ENCODE measurements at places on chromosomes 5 and 9.

DNA sequence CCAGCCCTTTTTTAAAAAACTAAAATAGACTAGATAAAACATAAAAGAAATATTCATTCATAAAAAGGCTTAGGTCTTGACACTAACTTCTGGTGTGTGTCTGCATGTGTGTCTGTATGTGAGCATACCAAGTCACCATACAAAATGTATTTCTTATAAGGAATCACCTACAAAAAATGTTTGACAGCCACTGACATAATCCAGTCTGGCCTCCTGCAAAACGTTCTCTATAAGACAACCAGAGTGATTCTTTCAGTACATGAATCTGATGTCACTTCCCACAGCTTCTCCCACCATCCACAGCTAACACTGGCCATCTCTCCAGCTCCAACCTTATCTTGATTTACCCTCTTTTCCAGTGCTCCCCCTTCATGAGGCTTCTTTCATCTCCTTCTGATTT is 192.3 kb downstream of the TLE1 start:
- no peak for DNase-seq

DNA sequence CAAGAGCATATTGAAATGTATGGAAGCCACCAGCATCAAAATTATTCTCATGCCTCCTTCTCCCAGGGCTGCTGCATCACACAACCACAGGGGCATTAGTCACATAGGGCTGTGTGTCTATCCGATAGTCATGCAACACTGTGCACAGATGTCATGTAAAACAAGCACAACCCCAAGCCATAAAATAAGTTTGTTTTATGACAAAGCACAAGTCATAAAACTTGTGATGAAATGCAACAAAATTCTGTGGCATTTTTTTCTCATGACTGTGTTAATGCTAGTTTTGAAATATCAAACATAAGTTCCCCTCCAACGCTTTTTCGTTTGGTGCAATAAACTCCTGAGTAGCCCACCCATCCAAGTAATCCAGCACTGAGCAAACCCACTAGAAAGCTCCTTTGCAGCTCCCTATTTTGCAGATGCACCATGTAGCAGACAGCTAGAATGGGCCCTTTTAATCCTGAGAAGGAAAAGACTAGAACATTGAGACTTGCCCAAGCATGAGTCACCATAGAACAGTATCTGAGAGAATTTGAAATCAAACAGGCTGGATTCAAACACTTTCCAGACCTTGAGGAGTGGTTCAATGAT is 93.3 kb upstream of the ZNF366 start:
- DNase-seq = peak; percentile 50

GRCh38 chr9:136740069-136740468 is 2.7 kb downstream of the LCN10 start:
- no peak for DNase-seq

- DNase-seq = no peak
These were observed 147.1 kb downstream of the C5orf15 start for GRCh38 chr5:133821311-133821741.

- DNase-seq = peak; percentile 74
These were observed 33.9 kb downstream of the VLDLR start for GRCh38 chr9:2655411-2655901.

- DNase-seq = no peak
These were observed 14.7 kb upstream of the CRHBP start for GRCh38 chr5:76938177-76938576.

- no peak for DNase-seq
These were observed 14.9 kb downstream of the XPA start for GRCh38 chr9:97682242-97682641.

GRCh38 chr5:11902201-11902619 is 2.0 kb downstream of the CTNND2 start:
- DNase-seq = no peak

DNA sequence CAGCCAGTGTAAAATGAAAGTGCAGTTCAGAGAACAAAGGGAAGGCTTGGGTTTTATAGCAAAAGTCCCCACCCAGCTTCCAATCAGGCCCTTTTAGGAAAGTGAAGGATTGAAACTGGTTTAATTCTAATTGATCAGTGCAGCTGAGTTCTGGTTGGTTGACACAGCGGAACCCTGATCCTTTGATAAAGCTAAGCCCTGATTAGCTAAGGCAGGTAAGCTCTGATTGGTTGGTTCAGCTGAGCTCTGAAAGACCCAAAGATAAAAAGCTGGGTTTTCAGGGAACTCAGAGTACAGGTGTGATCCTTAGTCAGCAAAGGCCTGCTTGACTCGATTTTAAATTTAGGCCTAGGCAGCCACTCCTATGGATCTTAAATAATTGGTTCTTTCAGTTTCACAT is 70.8 kb upstream of the PRRC1 start:
- no peak for DNase-seq

- DNase-seq = no peak
These were observed 638.3 kb upstream of the DMAC1 start for GRCh38 chr9:8437876-8438275.

DNA sequence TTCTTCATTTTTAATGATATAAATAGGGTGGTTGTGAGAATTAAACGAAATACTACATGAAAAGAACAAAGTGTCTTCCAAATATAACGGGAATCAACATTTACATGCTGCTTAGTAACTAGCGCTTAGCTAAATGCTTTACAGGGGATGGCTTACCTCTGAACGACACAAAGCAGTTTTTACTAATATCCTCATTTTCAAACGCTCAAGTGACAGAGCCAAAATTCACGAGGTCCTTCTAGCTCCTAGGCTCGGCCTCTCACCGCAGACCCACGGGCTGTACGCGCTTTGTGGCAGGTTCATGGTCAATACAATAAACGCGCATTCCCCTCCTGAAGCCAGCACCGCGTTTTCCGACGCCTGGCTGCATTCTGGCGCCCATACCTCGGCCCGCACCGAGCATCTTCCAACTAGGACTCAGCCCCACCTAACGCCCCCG is 442 bp downstream of the ZNF510 start:
- DNase-seq = no peak

DNA sequence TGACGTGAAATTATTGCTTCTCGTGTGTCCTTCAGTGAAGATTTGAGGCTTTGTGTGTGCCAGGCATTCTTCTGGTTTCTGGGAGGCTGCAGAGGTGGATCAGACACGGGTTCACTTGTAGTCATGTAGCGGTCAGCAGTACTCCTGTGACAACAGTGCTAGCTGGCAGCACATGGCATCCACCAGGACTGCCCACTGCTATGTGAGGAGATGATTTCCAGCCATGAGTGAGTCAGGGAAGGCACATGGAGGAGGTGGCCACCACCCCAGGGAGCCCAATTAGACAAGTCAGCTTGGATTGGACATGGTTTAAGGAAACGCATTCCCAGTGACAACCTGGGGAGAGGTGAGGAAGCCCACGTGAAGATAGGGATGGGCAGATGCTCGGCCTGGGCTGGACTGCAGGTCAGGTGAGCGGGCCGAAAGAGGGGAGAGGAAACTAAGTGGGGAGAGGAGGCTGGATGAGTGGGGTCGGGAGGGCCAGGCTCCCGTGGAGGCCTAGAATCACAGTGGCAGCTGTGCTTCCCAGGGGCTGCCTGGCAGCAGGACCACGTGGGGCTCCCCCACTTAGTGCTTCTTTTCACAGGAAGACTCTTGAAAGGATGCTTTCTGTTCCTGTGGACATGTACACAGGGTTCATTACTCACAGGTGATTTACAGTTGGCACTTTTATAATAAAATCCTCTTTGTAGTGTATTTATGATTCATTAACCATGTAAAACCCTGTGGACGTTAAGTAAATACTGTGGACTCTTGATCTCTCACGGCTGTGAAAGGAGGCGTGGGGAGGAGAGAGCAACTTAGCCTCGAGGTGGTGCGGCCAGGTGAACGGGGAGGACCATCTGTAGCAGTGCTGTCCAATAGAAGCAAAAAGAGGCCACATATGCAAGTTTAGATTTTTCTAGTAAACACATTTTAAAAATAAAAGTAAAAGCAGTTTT is 80.0 kb upstream of the OTULINL start:
- DNase-seq = no peak

GRCh38 chr5:4363045-4363444 is 767.4 kb downstream of the IRX1 start:
- DNase-seq = no peak

GRCh38 chr9:111516061-111516465 is 8.9 kb upstream of the ZNF483 start:
- no peak for DNase-seq

DNA sequence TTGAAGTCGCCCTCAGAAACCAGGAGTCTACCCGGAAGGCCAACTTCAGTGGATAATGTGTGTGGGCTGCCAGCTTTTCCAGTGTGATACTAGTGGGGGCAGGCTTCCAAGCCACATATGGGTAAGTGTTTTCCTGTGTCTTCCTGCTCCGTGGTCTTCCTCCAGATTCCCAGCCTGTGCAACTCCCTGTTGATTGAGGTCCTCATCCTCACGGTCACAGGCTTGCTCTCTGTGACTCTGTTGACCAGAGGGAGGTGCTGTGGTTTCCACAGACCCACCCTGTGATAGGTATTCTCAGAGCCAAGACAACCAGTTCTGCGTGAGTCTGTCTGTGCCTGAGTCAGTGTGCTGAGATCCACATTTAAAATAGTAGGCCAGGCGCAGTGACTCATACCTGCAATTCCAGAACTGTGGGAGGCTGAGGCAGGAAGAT is 388.0 kb upstream of the IRX2 start:
- DNase-seq = no peak

GRCh38 chr5:74326571-74327338 is 313.8 kb downstream of the ENC1 start:
- DNase-seq = peak; percentile 86

DNA sequence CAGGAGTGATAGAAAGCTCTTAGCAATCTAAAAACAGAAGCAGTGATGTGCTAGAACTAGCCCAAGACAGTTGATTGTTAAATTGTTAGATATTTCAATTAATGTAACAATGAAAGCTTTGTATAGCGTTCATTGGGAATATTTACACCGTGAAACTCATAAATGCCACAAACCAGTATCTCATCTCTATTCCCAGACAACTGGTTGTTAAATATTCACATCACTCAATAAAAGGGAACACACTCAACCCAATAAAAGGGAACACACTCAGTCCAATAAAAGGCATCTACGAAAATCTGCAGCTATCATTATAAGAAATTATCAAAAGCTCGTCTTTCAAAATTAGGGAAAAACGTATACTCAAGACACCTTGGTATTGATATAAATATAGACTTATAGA is 270.9 kb downstream of the CYLC2 start:
- DNase-seq = no peak

DNA sequence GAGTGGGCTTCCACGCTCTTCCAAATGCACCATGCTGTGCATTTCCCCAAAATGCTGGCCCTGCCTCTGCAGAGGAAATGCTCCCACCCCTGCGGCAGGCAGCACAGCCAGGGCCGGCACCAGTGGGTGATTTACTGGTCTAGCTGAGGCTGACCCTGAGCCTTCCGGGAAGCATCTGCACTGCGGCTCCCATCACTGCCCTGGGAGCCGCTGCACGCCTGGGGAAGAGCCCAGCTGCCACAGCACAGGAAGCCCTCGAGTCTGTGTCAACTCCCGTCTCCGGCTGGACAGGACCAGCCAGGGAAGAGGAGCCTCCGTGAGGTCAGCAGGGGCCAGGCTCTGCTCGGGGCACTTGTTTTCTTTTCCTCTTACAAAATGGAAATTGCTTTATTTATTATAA is 25.1 kb upstream of the EEIG1 start:
- peak; percentile 98 for DNase-seq

DNA sequence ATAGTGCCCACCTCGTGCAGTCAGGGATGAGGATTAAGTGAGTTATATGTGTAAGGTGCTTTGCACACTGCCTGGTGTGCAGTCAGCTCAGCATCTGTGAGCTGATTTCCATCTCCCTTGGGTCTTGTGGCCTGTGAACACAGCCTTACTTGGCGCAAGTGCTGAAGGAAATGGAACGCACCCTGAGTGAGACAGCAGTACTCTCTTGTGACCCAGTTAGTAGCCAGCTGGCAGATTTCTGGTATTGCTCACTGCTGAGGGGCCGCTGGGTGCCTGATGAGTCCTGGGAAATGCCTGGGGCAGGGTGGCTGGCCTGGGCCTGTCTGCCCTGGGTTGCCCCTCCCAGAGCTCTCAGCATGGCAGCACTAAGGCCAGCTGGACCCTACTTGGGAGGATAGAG is 90.9 kb upstream of the BOD1 start:
- DNase-seq = no peak

DNA sequence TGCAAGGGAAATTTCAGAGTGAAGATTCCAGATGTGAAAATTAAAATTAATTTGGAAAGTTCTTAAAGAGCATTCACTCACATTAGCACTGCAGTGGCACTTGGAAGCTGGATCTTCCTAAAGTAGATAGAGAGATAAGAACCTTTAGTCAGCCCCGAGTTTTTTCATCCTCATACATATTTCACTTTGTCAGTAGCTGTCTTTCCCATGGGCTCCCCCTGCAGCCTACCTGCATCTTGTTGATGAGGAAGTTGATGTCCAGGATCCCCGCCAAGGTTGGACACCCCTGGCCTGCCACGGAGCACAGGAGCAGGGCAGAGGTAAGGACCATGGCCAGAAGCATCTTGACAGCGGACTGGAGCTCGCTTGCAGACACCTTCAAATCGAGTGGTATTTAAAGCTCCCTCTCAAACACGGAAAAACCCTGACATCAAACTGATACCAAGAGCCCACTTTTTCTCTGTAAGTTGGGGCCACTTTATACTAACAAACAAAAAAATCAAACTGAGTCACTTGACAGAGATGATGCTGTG is at the start of gene IL9:
TSS of gene IL9 (minus strand) at position 368 of the 533 bp plus-strand sequence. CDS start at position 343, 25 bp downstream.
- DNase-seq = no peak

GRCh38 chr9:76693912-76694311 is 70.3 kb upstream of the PCA3 start:
- DNase-seq = no peak

GRCh38 chr9:98865284-98865875 is 57.9 kb downstream of the GALNT12 start:
- DNase-seq = no peak

DNA sequence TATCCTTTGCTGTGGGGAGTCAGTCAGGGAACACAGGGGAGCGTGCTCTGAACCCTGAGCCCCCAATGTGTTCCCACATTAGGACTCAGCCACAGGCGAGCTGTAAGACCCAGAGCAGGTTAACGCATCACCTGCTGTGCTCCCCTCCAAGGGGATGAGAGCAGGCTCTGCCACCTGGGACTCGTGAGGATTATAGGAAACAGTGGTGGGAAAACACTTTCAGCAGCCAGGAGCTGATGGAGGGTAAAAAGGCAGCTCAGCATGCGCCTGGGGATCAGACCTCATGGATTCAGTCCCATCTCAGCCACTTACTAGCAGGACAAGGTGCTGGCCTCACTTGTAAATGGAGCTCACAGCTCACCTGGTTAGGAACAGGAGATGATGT is 9.2 kb downstream of the JADE2 start:
- no peak for DNase-seq

- no peak for DNase-seq
These were observed 17.8 kb downstream of the BOD1 start for GRCh38 chr5:173598686-173599085.

- no peak for DNase-seq
These were observed 807.9 kb downstream of the PRELID2 start for GRCh38 chr5:145027286-145027685.

GRCh38 chr5:142585451-142585850 is 100.4 kb downstream of the FGF1 start:
- no peak for DNase-seq

- no peak for DNase-seq
These were observed 491.0 kb upstream of the C9orf72 start for GRCh38 chr9:28064241-28064815.

- no peak for DNase-seq
These were observed 47.2 kb upstream of the DAB2IP start for GRCh38 chr9:121604242-121604641.

All from dermis blood vessel endothelial cell (primary cell).